Astrocyte of the spinal cord (primary cell): ENCODE measurements at places on chromosomes 2 and 18.

DNA sequence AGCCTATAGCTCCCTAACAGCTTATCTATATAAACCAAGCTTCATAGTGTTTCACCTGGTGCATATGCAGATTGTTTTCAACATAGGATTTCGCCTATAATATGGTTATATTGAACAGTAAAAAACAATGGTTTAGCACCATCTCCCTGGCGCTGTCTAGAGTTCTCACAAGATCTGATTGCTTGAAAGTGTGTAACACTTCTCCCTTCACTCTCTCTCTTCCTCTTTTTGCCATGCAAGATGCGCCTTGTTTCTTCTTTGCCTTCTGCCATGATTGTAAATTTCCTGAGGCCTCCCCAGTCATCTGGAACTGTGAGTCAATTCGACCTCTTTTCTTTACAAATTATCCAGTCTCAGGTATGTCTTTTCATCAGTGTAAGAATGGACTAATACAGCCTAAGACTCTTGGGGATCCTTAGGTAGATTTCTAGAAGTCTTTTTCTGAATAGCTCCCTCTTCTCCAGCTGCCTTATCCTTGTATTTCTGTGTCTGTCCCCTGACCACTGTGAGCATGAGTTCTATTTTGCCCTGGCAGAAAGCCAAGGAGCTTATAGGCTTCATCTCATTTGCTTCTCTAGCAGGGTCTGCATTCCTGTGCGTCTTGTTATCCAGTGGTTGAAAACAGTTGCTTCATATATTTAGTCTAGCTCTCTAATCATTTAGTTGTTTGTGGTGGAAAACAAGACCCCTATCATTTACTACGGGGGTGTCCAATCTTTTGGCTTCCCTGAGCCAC, 401.6 kb downstream of the GPD2 start:
- no peak for DNase-seq

- DNase-seq = no peak
These were observed 46.9 kb downstream of the NGEF start for GRCh38 chr2:232966122-232966521.

GRCh38 chr2:202566286-202566685, 68.5 kb upstream of the FAM117B start:
- DNase-seq = no peak

DNA sequence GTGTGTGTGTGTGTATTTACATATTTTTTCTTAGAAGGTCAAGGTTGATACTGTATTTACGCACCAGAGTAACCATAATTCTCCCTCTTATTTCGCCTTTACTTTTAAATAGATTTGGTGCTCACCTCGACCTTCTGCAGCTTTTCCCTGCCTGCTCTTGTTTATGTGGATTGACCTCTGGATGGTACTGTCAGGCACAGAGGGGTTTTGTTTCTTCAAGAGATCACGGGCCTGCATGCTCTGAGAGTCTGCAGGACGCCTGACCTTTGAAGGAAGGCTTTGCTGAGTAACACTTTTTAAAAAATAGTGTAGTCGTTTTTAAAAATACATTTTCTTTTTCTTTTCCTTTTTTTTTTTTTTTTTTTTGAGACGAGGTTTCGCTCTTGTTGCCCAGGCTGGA, 18.1 kb upstream of the EFHD1 start:
- no peak for DNase-seq

DNA sequence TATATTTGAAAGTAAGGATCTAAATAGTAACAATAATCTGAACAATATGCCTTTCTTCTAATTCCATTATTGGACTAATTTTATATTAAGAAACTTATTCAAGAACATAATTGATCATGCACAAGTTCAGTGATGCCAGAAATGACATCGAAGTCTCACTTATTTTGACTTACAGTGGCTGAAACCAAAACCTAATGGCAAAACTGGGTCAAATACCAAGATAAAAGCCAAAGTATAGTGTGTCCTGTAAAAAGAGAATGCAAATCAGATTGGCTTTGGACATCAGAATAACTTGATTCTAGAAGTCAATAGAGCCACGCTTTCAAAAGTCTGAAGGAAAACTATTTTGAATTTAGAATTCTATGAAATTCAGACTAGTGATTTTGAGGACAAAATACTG, 137.2 kb downstream of the FTCDNL1 start:
- no peak for DNase-seq

DNA sequence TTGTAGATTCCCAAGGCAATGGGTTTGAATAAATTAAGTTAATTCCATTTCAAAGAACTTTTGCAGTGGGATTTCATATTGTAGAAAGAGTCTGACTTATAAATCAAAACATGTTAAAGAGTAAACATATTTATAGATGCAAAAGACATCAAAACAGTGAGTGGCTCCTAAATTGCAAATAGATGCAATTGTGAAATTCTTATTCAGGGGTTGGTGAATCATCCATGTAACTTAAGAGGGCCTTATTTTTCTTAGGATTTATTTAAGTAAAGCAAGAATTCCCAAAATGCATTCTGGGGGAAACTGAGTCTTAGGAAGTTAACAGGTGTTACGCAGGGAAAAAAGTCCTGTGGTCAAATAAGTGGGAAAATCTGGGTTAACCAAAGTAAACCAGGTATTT, 11.3 kb downstream of the TANC1 start:
- no peak for DNase-seq

DNA sequence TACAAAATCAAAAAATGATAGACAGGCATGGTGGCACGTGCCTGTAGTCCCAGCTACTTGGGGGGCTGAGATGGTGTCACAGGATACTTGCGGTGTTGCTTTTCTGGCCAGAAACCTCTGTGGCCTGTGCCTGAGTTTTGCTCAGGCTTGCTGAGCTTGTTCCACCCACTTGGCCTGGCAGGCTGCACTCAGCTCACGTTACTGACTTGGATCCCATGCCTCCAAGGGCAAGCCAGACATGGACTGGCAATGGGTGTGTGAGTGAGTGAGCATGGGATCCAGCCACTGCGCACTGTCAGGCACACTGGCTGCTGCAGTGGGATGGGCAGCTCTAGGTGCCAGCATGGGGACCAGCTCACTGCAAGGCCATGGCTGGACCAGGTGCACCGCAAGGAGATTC, 67.9 kb downstream of the NCAPH start:
- no peak for DNase-seq

- DNase-seq = no peak
These were observed 46.4 kb upstream of the SPTBN1 start for GRCh38 chr2:54409752-54410151.
